ENCODE measurements at places on chromosomes 5 and 9.

DNA sequence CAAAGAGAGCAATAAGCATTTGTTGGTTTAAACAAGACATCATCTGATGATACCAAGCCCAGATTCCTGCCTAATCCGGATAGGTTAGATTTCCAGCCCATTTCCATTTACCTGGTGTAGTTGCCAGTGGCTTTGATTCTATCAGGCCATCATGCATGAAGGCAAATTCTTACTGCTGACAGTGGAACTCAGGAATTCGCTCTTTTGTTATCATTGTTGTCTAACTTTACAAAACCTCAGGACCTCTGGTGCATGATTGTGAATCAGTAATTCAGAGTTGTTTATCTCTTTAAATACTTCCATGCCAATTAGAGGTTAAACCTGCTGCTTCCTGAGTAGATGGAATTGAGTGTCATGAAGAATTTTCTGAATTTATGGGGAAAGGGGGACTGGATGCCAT, 76.5 kb downstream of the C9orf152 start:
- DNase-seq = no peak

- no peak for DNase-seq
Observed at GRCh38 chr5:6181871-6182270, 196.5 kb downstream of the MED10 start.

DNA sequence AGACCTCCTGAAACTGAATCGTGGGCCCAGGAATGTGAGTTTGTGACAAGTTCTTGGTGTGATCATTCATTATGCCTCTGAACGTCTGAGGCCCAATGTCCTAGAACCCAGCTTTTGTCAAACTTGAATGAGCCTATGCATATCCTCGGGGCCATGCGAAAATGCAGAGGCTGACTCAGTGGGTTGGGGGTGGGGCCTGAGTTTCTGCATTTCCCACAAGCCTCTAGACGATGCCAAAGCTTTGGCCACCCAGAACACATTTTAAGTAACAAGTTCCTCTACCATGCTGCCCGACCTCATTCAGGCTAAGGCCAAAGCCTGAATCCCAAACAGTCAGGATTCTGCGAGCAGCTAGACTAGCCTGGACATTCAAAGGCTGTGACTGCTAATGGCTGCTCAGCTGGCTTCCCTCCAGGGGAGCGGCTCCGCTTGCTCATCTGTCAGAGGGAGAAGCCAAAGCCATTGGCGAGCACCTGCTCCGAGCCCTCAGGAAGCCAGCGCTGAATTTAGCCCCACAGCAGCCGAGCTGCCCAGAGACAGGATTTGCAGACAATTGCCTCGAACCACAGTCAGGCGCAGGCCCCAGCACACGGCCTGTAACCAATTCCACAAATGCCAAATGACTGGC, 177.5 kb downstream of the ZDHHC21 start:
- peak; percentile 97 for DNase-seq

- no peak for DNase-seq
Observed at GRCh38 chr9:91026266-91026665, 224.6 kb downstream of the SYK start.

DNA sequence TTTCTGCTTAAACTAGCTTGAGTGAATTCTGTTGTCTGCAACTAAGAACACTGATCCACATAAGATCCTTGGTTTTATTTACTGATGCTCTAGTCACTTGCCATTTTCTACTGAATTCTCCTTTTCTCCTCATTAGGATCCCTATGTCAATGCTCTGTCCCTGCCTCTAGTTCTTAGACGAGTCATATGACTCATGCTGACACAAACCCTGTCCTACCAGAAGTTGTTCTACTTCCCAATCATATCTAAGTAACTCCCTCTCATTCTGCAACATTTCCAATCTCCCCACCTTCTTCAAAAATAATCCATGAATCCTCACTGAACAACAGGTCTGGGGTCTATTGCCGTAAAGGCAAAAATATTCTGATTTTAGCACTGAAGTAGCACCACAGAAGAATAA, 47.1 kb upstream of the DMRT1 start:
- DNase-seq = no peak

DNA sequence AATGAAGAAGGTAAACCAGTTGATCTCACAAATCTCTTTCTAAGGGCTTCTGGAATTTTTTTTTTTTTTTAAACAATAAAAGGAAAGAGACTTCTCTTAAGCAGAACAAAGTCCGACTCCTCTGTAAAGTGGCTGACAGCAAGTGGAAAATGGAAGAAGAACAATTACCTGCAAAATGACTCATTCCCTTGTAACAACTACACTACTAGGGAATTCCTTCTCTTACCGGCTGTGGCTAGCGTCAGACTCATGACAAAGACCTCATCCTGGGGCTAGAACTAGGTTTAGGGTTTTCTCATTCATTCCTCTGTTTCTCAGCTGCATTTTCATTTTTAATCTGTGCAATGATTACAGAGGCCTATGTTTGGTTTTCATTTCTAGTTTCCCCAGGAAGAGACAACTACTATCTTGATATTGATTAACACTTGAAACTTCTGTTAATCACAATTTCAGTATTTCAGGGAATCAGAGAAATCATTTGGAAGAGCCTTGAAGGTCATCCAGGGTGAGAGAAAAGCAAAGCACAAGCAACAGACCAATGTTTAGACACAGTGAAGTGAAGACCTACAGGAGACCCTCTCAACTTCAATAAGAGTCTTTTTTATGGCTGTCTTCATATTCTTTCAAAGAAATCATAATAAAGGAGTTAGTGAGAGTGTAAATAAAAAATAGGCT, 437.9 kb downstream of the RAB3C start:
- DNase-seq = no peak

DNA sequence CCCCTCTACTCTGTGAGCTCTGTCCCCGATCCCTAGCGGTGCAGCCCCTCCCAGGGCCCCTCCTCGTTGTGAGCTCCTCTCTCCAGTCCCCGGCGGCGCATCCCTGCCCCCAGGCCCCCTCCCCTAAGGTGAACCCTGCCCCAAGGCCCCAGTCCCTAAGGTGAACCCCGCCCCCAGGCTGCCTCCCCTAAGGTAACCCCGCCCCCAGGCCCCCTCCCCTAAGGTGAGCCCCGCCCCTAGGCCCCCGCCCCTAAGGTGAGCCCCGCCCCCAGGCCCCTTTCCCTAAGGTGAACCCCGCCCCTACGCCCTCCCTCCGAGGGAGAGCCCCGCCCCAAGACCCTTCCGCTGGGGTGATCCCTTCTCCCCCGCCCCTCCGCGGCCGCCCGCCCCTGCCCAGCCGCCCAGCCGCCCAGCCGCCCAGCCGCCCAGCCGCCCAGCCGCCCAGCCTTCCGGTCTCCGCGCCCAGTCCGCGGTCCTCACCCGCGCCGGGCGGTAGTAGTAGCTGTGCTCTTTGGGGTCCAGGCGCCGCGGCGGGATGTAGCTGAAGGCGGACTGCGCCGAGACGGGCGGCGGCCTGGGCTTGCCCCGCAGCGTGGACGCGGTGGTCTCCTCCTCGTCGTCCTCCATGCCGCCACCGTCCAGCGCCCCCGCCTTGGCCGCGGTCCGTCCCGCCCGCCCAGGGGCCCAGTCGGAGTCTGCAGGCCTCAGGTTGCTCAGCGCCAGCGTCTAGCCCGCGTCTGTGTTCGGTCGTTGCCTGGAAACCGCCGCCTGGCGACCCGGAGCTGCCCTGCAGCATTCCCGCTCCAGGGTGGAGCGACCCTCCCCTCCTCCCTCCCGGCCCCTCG, at the start of gene CFAP90:
Gene CFAP90 (minus strand): TSS at position 739 of the 845 bp plus-strand sequence. CDS start 112 bp downstream, at position 627.
- DNase-seq = no peak

DNA sequence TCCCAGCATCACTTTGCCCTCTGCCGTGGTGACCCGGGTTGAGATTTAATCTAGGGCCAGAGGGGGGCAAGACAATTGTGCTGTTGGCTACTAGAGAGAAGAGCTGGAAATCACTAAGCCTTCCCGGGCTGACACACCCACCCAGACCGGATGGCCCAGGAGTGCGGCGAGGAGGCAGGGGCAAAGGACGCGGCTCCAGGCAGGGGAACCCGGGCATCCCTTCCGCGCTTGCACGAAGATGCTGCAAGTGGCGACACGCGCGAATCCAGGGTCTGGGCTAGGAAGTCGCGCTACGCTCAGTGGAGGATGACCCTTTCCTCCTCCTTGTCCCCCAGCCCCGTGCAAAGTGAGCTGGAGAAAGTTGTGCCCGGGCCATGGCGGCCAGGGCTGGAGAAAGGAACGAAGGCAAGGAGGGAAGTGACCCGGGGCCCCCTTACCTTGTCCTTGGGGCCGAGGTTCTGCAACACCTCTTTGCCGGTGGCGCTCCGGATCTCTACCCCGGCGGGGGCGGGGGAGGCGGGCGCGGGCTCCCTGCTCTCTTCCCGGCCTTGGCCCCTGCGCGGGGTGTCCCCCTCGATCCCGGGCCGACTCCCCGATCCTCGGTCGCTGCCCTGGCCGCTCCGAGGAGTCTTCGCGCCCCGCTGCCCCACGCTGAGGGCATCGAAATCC, 693 bp downstream of the DPYSL3 start:
- DNase-seq = peak; percentile 28

DNA sequence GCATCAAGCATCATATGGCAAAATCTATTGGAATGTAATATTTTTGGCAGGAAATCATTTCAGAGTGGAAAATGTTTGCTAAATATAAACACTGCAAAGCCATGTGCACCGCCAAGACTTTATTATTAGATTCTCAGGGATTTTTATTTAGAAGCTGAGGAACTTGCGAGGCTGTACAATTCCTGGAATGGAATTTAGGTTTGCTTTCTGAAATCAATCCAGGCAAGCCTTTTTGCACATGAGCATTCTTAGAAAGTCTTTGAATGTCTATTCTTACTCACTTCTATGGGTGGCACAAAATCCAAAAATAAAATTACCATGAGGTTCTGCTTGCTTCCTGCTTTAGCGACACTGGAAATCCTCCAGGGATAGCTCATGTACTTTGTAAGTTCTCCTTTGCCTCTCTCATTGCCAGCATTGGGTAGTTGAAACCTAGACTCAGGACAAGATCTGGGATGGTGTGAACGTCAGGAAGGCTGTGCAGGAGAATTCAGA, 71.5 kb upstream of the PALM2AKAP2 start:
- DNase-seq = no peak

GRCh38 chr9:4375424-4376200, 75.7 kb upstream of the GLIS3 start:
- DNase-seq = peak; percentile 41

DNA sequence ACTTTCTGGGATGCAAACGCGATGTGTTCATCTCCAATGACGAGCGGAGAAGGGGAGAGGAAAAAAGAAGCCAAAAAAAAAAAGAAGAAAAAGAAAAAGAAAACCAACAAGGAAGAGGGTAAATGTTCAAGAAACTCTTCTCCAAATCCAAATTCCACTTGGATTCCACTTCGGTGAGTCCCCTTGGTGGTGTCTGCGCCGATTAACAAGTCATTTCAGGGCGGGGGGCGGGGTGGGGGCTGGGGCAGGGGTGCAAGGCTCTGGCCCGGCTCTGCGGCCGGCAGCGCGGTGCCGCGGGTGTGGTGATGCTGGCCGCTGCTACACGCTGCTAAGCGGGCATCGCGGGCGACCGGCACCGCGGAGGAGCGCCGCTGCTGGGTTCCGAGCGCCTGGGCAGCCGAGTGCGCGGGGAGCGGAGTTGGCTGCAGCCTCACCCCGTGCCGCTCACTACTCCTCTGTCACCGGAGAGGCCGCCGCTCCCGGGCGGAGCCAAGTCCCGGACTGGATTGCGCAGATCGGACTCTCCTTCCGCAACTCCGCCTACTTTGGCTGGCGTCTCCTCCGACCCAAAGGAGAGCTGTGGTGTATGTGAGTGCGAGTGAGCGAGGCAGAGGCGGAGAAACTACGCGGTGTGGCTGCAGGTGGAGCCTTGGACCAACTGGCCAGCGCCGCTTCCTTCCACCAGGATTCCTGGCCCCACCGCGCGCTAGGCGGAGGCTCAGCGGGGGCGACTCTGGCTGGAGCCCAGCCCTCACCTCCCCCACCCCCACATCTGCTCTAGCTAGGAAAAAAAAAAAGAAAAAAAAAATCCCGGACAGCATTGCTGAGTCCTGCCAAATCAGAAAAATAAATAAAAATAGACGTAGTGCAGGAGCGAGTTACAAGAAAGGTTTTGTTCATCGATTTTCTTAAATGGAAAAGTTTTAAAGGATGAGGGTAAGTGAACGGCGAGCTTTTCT, at the start of gene SEMA6A:
Gene SEMA6A (minus strand): TSS at position 457 of the 959 bp plus-strand sequence. CDS start 69,879 bp downstream, outside the sequence.
- DNase-seq = peak; percentile 79

GRCh38 chr5:126208691-126209090, 214.5 kb upstream of the GRAMD2B start:
- DNase-seq = no peak

GRCh38 chr9:34218446-34218845, 39.6 kb downstream of the UBAP1 start:
- no peak for DNase-seq

DNA sequence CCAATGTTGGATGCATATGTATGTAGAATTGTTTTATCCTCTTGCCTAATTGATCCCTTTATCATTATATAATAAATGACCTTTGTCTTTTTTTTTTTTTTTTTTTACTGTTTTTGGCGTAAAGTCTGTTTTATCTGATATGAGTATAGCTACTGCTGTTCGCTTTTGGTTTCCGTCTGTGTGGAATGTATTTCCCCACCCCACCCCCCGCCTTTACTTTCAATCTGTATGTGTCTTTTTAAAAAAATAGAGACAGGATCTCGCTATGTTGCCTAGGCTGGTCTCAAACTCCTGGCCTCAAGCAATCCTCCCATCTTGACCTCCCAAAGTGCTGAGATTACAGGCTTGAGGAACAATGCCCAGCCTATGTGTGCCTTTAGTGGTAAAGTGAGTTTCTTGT, 11.3 kb downstream of the AHRR start:
- DNase-seq = no peak

DNA sequence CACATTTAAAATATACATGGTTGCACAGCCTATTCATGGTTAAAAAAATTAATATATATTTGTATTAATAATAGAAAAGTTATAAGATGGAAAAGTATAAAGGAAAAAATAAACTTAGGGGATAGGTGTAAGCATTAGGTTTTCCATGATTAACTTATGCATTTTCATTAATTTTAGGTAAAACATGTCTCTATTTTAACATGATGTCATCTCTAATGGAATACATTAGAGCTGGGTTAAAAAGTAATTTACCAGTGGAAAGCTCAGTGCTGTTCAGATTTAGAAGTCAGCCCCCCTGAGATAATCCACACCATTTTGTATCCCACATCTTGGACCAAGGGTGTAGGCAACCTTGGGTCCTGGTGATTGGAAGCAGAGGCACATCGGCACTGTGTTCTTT, 49.7 kb downstream of the SNX24 start:
- DNase-seq = no peak

All from NCI-H2081 (cell line).